ENCODE measurements at places on chromosomes 2 and 18.

- no peak for DNase-seq
Measured at GRCh38 chr2:352696-353095, 64.8 kb upstream of the ALKAL2 start.

- DNase-seq, result no peak
Measured at GRCh38 chr2:66273933-66274490, 160.9 kb upstream of the MEIS1 start.

- DNase-seq, result no peak
Measured at GRCh38 chr2:66699793-66700676, 265.1 kb downstream of the MEIS1 start.

GRCh38 chr2:74735009-74735408 lies 81.0 kb downstream of the SEMA4F start:
- no peak for DNase-seq

DNA sequence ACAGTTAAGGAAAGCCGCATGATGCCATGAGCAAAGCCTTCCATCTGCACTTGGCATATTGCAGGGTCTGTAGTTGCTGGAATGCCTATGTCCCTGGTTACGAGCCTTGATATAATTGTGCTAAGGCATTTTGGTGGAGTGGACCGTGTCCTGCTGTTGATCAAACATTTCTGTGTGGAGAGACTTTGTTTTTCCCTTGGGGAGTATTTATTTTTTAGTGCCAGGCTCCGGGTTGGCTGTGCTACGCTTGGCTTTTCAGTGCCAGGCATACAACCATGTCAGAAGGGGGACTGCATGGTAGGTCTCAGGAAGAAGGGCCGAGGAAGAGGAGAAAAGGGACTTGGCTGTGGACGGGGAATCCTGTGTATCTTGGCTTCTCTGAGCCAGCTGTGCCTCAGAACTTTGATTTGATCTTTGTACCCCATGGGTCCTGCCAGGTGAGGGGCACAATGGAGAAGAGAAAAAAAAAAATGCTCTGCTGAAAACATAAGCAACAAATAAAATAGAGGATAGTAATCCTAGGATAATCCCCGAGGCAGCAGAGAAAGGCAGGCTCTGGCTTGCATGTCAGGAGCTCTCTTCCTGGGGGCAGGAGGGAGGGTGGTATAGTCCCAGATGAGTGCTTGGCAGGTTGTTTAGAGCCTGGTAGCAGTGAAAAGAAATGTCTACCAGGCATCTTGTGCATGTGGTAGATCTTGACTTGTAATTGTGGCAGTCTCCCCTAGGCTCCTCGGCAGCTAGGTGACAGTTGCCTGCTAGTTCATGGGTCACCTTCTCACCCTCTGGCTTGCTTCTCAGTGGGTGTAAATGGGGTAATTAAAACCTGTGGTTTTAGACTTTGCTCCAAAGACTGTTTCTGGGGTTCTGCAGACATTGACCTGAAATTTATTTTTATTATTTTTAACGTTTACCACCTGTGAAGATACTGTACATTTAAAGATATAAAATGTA lies 233.0 kb downstream of the NEDD4L start:
- no peak for DNase-seq

DNA sequence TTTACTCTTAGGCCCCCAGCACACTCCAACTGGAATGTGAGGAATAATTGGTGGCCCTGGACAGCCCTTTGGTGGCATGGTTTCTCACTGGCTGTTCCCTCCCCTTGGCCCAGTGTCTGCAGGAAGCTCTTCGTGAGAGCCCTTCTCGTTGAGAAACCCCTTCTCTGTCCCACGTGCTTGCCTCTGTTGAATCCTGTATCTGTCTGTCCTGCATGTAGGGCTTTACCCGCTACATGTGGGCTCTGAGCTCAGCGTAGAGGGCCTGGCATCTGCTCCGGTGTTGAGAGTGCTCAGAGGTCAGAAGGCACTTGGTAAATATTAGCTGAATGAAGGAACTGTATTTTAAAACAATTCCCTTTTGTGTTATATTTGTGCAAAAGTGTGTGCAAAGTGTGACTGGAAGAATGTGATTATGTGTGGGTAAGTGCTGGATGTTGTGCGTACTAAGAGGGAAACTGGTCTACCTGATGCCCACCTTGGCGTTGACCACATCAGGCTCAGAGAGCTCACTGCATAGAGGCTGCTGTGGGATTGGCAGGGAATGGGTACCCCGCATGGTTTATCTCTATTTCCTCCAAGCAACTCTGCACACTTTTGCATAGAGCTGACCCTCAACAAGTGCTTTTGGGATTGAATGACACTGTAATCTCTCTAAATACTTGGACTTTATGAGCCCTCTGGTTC lies 40.0 kb downstream of the RNF144A start:
- no peak for DNase-seq

GRCh38 chr2:207928079-207928478 lies 97.2 kb downstream of the PLEKHM3 start:
- no peak for DNase-seq

DNA sequence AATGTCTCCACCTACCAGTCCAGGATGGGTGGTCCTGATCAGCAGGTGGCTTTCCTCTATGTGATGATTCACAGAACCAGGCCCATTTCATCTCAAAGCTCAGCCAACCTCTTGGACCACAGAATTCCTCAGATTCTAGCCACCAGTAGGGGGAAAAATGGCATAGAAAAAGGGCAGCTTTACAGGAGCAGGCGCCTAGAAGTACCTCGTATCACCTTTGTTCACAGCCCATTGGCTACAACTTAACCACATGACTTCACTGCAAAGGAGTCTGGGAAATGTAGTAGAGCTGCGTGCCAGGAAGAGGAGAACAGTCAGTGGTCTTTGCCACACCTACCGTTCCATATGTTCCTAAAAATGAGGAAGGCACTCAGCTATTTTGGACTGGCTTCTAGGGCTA lies 62.8 kb upstream of the DTNA start:
- no peak for DNase-seq

GRCh38 chr18:35524226-35524625 lies 26.5 kb upstream of the INO80C start:
- DNase-seq, result no peak

- DNase-seq, result peak; percentile 67
Measured at GRCh38 chr2:42810971-42811811, 18.8 kb upstream of the HAAO start.

DNA sequence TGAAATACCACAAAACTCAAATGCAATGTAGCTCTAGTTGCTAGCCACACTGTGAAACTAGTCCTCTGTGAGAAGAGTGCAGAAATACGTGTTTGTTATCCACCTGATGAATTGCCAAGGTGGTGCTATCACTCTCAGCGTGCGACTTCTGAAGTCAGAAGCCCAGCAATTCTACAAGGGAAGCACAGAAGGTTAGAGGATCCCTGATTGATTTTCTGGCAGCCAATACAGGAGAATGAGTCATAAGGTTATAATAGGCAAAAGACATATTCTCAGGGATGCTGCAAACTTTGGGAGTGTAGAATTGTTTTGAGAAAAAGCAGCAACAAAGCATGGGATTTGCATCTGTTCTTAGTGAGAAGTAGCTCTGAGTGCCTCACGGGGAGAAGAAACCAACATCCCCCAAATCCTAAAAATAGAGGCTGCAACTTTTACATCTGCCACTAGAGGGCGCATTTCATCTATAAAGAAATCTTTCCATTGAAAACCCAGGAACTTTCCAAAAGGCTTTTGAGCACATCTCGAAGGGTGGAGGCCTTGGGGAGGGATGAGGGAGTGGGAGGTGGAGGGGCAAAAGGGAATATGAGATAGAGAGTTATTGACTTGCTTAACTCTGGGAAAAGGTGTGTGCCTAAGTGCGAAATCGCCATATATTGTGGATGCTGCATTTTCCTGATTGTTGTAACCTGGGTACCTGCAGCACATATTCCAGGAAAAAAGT lies 78.0 kb downstream of the TMEM182 start:
- peak; percentile 56 for DNase-seq

GRCh38 chr2:162199913-162200312 lies 43.3 kb downstream of the FAP start:
- DNase-seq, result no peak

GRCh38 chr2:139218181-139218580 lies 438.0 kb upstream of the NXPH2 start:
- no peak for DNase-seq

GRCh38 chr18:11149441-11150270 lies at the start of gene PIEZO2:
Gene PIEZO2, minus strand, starts transcription at chr18:11149569. Its CDS starts 981 bp downstream, at chr18:11148588.
- DNase-seq, result no peak

- no peak for DNase-seq
Measured at GRCh38 chr2:74939919-74940812, 18.3 kb upstream of the POLE4 start.

GRCh38 chr18:52874774-52875173 lies 534.8 kb downstream of the DCC start:
- no peak for DNase-seq

DNA sequence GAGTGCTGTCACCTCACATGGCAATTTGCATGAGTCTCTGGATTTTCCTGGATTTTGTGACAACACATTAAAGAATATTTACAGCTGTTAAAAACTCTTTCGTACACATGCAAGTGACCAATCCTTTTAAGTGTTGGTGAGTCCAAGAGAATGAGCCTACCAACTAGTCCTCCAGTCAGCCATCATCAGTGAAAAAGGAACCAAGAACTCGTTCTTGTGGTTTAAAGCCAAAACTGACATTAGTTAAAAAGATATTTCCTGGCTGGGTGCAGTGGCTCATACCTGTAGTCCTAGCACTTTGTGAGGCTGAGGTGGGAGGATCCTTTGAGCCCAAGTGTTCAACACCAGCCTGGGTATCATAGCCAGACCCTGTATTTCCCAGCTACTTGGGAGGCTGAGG lies 215.4 kb upstream of the ITGA4 start:
- peak; percentile 33 for DNase-seq

GRCh38 chr18:63322206-63322605 lies 2.6 kb upstream of the BCL2 start:
- no peak for DNase-seq

GRCh38 chr2:230447455-230448451 lies 31.8 kb downstream of the SP100 start:
- DNase-seq, result no peak

DNA sequence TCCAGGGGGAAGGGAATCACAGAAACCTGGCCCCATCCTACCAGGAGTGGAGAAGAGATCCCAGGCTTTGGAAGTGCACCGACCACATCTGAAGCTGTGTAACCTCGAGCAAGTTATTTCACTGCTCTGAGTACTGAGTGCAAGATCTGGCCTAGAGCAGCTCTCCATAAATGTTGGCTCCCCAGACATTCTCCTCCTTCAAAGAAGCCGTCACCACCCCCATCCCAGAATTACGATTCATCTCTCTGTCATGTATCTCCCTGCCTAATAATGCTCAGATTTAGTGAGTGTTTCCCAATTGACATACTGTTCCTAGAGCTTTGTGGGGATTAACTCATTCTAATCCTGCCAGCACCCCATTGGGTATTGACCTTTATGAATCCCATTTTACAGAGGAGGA lies 51.7 kb downstream of the TNS1 start:
- no peak for DNase-seq

DNA sequence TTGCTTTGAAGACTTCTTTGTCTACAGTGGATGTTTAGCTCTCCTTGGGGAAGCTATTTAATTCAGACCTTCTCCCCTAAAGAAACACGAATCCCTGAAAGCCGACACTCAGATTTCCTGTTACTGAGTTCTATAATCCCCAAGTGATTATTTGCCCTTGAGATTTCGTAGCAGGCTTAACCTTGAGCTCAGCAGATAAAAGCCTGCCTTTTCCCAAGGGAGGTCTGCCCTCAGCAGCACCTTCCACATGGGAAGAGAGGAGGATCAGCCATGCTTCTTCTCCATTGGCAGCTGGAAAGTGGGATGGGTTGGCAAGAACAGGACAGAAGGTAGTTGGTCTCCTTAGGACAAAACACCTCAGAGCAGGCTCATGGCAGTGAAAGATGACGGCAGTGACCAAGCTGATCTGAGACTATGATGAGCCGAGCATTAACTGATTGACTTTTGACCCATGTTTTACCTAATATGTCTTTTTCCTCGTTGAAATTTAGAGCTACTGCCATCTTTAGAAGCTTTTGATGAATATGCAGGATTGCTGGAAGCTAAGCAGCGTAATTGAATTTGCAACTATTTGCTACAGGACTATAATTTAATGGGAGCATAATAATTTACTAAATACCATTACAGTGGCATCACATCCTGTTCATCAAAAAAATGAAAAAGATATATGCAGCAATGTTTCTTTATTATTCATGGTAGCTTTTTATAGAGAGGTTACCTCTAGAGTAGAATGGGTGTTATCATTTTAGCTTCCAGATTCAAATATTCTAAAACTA lies 511.1 kb upstream of the ID2 start:
- no peak for DNase-seq
